ENCODE measurements at places on chromosomes 6 and 20. TPM values are rescaled to one million over a fixed set of nuclear protein-coding genes. Genes with fewer than 3 reads are reported as not detected.

HLA-DOA gene
- total RNA-seq = 1.0 TPM

PBOV1 gene
- total RNA-seq = not detected

AVP gene
- not detected for total RNA-seq

COL9A3 gene
- total RNA-seq = 8.9 TPM

LIN28B gene
- total RNA-seq = under 0.01 TPM
